Breast epithelium (tissue), 4 donors: ENCODE measurements at places on chromosomes 5 and 9. TPM values are rescaled to one million over a fixed set of nuclear protein-coding genes. Genes with fewer than 3 reads are reported as not detected.

AQP7 gene
- total RNA-seq: 38.3 TPM

DNA sequence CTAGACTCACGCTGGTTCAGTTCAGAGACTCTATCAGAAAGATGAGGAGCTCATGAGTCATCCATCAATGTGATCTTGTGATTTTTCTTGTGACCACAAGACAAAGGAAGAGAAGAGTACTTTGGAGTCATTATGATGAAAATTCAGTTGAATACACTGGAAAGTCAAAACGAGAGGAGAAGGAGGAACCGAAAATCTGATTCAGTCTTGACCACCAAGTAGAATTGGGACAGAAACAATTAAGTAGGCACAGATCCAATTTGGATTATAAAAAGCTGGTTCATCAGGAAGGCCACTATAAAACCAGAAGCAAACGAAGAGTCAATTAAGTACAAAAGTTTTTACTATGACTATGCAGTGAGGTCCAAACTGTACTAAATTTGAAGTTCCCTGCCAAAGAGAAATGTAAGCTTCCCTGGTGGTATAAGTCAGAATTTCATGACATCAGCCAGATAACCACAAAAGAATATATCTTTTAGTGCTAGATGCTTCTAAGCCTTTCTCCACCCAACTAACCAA, 90.9 kb downstream of the THBS4 start:
- no peaks in the 10 kb centered on the region for H3K4me1 ChIP-seq
- no peaks in the 10 kb centered on the region for H3K27me3 ChIP-seq
- no peaks in the 10 kb centered on the region for H3K36me3 ChIP-seq
- no peak for DNase-seq
- no peak overlapping the region for H3K4me3 ChIP-seq
- no peak overlapping the region for H3K27ac ChIP-seq

- no peak overlapping the region for H3K27ac ChIP-seq
- no peaks in the 10 kb centered on the region for H3K27me3 ChIP-seq
- no peak for DNase-seq
- no peaks in the 10 kb centered on the region for H3K36me3 ChIP-seq
Observed at GRCh38 chr9:97487861-97488260, 13.6 kb upstream of the TMOD1 start.

GRCh38 chr9:98453589-98454311, 198.3 kb upstream of the TBC1D2 start:
- no peak for DNase-seq
- H3K36me3 ChIP-seq: no peaks in the 10 kb centered on the region
- peaks cover 9% of the 10 kb centered on the region for H3K4me1 ChIP-seq
- no peak overlapping the region for H3K27ac ChIP-seq
- no peak overlapping the region for H3K4me3 ChIP-seq

DNA sequence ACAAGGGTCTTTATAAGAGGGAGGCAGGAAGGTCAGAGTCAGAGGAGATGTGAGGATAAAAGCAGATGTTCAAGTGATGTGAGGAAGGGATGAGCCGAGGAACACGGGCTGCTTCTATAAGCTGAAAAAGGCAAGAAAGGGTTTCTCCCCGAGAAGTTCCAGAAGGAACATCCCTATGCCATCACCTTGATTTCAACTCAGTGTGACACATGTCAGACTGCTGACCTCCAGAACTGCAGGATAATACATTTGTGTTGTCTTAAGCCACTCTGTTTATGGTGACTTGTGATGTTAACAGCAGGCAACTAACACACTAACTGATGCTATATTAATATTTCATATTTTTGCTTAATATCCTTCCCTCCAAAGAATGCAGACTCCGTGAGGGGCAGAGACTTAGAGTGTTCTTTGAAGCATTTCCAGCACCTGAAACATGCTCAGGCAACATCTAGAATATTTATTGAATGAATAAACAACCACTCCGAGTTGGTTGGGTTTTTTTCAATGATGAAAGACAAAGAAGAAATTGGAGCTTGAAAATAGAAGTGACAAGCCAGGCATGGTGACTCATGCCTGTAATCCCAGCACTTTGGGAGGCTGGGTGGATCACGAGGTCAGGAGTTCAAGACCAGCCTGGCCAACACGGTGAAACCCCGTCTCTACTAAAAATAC, 77.6 kb upstream of the ADRA1B start:
- no peak overlapping the region for H3K27ac ChIP-seq
- H3K4me3 ChIP-seq: no peak overlapping the region
- no peaks in the 10 kb centered on the region for H3K36me3 ChIP-seq
- no peaks in the 10 kb centered on the region for H3K4me1 ChIP-seq

DNA sequence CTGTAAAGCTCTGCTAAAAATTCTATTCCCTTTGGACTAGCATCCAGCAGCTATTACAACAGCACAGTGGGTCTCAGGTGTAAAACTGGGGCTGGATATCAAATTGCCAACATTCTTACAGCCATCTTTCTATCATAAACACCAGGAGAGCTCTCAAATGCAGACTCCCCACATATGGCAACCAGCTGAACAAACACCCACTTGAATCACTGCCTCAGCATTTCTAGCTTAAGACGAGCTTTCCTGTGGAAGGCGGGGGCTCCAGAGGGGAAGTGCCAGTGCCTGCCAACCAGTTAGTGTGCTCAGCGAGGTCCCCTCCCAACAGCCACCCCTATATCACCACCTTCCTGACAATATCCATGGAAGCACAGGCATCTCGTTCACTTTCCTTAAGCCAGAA, 62.2 kb downstream of the IPPK start:
- H3K27ac ChIP-seq: peak overlapping the region; percentile 25
- H3K27me3 ChIP-seq: no peaks in the 10 kb centered on the region
- H3K36me3 ChIP-seq: no peaks in the 10 kb centered on the region
- no peak overlapping the region for H3K4me3 ChIP-seq
- no peaks in the 10 kb centered on the region for H3K4me1 ChIP-seq

SLC6A18 gene
- not detected for total RNA-seq

GGTA1 gene
- total RNA-seq: 11.4 TPM

GRCh38 chr5:58188262-58188651, 271.6 kb downstream of the PLK2 start:
- DNase-seq: no peak
- peak overlapping the region; percentile 5 for H3K4me3 ChIP-seq

DEPDC1B gene
- 0.29 TPM for total RNA-seq

- H3K4me3 ChIP-seq: no peak overlapping the region
- H3K27ac ChIP-seq: no peak overlapping the region
- no peaks in the 10 kb centered on the region for H3K4me1 ChIP-seq
- no peaks in the 10 kb centered on the region for H3K36me3 ChIP-seq
Observed at GRCh38 chr5:74149395-74149794, 491.1 kb downstream of the ENC1 start.

SLC6A7 gene
- 0.15 TPM for total RNA-seq

- no peaks in the 10 kb centered on the region for H3K27me3 ChIP-seq
- H3K4me3 ChIP-seq: no peak overlapping the region
- H3K36me3 ChIP-seq: no peaks in the 10 kb centered on the region
- DNase-seq: no peak
Observed at GRCh38 chr9:108095496-108095895, 605.9 kb upstream of the KLF4 start.

GRCh38 chr5:113546703-113547183, 33.2 kb downstream of the YTHDC2 start:
- no peaks in the 10 kb centered on the region for H3K36me3 ChIP-seq
- no peaks in the 10 kb centered on the region for H3K27me3 ChIP-seq
- no peaks in the 10 kb centered on the region for H3K4me1 ChIP-seq
- peak overlapping the region; percentile 59 for H3K27ac ChIP-seq

- H3K4me1 ChIP-seq: no peaks in the 10 kb centered on the region
- no peaks in the 10 kb centered on the region for H3K36me3 ChIP-seq
- DNase-seq: no peak
Observed at GRCh38 chr5:124650951-124651662, 95.3 kb downstream of the ZNF608 start.

GRCh38 chr9:72557549-72557948, 36.1 kb downstream of the TMC1 start:
- H3K27me3 ChIP-seq: no peaks in the 10 kb centered on the region
- DNase-seq: no peak
- H3K27ac ChIP-seq: peak overlapping the region; percentile 22
- H3K36me3 ChIP-seq: no peaks in the 10 kb centered on the region
- H3K4me3 ChIP-seq: no peak overlapping the region
- H3K4me1 ChIP-seq: no peaks in the 10 kb centered on the region

ENHO gene
- total RNA-seq: 1.8 TPM

GRCh38 chr9:136983656-136984314, 992 bp downstream of the LCNL1 start:
- no peaks in the 10 kb centered on the region for H3K4me1 ChIP-seq
- H3K36me3 ChIP-seq: no peaks in the 10 kb centered on the region
- no peak overlapping the region for H3K27ac ChIP-seq
- no peak for DNase-seq
- H3K4me3 ChIP-seq: no peak overlapping the region

CDH9 gene
- total RNA-seq: not detected

DNA sequence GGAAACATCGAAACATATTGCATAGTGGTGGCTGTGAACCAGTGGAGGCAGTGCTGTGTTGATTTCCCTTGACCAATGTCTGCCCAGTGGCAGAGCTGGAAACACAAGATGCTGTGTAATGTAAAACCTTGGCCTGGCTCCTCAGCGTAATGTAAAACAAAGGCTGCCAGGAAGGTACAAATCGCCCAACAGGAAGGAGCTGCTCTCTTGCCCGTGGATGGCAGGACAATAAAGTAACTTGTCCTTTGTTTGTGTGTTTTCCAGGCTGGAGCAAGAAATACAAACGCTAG, 143.4 kb downstream of the PALM2AKAP2 start:
- no peak overlapping the region for H3K27ac ChIP-seq
- no peaks in the 10 kb centered on the region for H3K27me3 ChIP-seq
- H3K4me1 ChIP-seq: no peaks in the 10 kb centered on the region
- H3K36me3 ChIP-seq: no peaks in the 10 kb centered on the region
- DNase-seq: no peak
- H3K4me3 ChIP-seq: no peak overlapping the region

DNA sequence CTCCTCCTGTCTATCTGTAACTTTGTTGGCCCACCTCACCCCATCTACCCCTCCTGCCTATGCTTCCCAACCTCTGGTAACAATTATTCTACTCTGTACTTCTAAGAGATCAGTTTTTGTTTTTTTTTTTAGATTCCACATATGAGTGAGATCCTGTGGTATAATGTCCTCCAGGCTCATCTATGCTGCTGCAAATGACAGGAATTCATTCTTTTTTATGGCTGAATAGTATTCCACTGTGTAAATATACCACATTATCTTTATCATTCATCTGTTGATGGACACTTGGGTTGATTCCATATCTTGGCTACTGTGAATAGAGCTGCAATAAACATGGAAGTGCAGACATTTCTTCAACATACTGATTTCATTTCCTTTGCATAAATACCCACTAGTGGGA, 8.0 kb upstream of the NPR2 start:
- H3K27ac ChIP-seq: no peak overlapping the region
- H3K4me3 ChIP-seq: no peak overlapping the region
- DNase-seq: no peak
- no peaks in the 10 kb centered on the region for H3K27me3 ChIP-seq

- H3K36me3 ChIP-seq: no peaks in the 10 kb centered on the region
- no peak overlapping the region for H3K4me3 ChIP-seq
- no peak overlapping the region for H3K27ac ChIP-seq
- no peaks in the 10 kb centered on the region for H3K4me1 ChIP-seq
- peak; percentile 56 for DNase-seq
Observed at GRCh38 chr5:175718401-175719108, 60.7 kb downstream of the HRH2 start.

DNA sequence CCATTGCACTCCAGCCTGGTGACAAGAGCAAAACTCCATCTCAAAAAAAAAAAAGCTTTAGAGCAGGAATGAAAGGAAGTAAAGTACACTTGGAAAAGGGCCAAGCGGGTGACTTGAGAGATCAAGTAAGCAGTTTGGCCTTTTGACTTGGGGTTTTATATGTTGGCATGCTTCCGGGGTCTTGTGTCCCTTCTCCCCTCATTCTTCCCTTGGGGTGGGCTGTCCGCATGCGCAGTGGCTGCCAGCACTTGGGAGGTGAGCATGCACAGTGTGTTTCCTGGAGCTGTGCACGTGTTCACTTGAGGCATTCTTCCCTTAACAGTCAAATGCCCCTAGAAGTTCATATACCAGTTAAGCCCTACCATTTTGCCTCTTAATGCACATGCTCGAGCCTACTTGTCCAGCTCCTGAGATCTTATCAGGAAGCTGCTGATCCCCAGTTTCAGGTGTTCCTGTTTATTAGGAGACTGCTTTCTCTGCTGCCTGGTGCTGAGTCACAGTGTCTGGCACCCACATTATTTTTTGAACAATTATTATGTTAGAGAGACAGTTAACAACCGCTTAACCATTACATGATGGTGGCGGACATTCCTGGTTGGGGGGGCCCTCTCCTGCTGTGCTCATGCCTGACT, 32.6 kb upstream of the PRRC2B start:
- H3K4me3 ChIP-seq: no peak overlapping the region
- H3K27me3 ChIP-seq: no peaks in the 10 kb centered on the region
- H3K36me3 ChIP-seq: no peaks in the 10 kb centered on the region

GRCh38 chr5:62600560-62601252, 22.1 kb downstream of the LRRC70 start:
- no peak for DNase-seq
- H3K4me3 ChIP-seq: no peak overlapping the region
- H3K36me3 ChIP-seq: no peaks in the 10 kb centered on the region

- H3K4me3 ChIP-seq: no peak overlapping the region
- no peaks in the 10 kb centered on the region for H3K27me3 ChIP-seq
- no peak overlapping the region for H3K27ac ChIP-seq
- DNase-seq: no peak
Observed at GRCh38 chr5:153690236-153690635, 199.8 kb downstream of the GRIA1 start.

DOCK8 gene
- 34.1 TPM for total RNA-seq

DNA sequence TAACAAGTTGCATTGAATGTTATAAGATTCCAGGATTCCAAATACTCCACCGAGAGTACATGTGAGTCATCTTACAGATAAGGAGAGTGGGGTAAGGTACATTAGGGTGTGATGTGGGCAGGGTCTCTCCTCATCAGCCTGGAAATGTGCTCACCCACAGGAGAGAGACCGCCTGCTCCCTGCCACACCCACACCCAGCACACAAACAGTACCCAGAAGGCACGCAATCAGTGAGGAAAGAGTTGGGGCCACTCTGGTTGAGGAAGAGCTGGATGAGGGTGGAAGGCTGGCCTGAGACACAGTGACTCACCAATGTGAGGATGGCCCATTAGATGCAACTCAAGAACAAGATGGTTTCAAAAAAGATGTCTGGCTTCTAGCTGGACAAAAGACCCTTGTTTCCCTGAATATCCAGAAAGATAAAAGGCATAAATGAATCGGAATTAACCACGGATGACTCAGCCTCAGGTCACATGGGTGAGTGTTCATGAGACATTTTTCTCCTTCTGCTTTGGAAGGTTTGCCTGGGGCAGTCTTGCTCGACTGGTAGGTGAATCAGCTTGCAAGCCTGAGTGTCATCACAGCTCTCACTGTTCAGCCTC, 51.1 kb upstream of the LHFPL2 start:
- no peak overlapping the region for H3K4me3 ChIP-seq
- DNase-seq: no peak
- no peaks in the 10 kb centered on the region for H3K36me3 ChIP-seq
- H3K27ac ChIP-seq: peak overlapping the region; percentile 76
- H3K4me1 ChIP-seq: peaks cover 5% of the 10 kb centered on the region

DBH gene
- total RNA-seq: not detected

DNA sequence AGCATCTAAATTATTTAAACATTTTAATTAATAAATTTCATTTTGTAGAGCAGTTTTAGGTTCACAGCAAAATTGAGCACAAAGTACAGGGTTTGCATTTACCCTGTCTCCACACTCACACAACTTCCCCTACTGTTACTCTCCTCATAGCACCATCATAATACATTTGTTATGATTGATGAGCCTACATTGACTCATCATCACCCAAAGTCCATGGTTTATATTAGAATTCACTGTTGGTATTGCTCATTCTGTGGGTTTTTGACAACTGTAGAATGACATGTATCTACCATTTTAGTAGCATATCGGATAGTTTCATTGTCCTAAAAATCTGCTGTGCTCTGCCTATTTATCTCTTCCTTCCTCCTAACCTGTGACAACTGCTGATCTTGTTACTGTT, 411.1 kb upstream of the MPDZ start:
- no peak overlapping the region for H3K27ac ChIP-seq
- no peaks in the 10 kb centered on the region for H3K36me3 ChIP-seq
- no peaks in the 10 kb centered on the region for H3K27me3 ChIP-seq
- no peak overlapping the region for H3K4me3 ChIP-seq
